ENCODE measurements at places on chromosomes 12 and 14. TPM values are rescaled to one million over a fixed set of nuclear protein-coding genes. Genes with fewer than 3 reads are reported as not detected.

Gene CIDEB
- 17.3 TPM for total RNA-seq

Gene PPP4R4
- total RNA-seq: 0.27 TPM

- no peak for DNase-seq
Measured at GRCh38 chr14:24956104-24956503, 93.8 kb downstream of the STXBP6 start.

- DNase-seq: no peak
Measured at GRCh38 chr12:113320401-113320800, 14.5 kb downstream of the SLC8B1 start.

Data from thoracic aorta (tissue), 2 donors.